ENCODE measurements at places on chromosomes 5 and 9. TPM values are rescaled to one million over a fixed set of nuclear protein-coding genes. Genes with fewer than 3 reads are reported as not detected.
A peak's percentile ranks its signal among the peaks of the same experiment; 100 is the strongest.

- no peak for DNase-seq
Measured at GRCh38 chr9:98306384-98307145, 51.1 kb upstream of the TBC1D2 start.

DNA sequence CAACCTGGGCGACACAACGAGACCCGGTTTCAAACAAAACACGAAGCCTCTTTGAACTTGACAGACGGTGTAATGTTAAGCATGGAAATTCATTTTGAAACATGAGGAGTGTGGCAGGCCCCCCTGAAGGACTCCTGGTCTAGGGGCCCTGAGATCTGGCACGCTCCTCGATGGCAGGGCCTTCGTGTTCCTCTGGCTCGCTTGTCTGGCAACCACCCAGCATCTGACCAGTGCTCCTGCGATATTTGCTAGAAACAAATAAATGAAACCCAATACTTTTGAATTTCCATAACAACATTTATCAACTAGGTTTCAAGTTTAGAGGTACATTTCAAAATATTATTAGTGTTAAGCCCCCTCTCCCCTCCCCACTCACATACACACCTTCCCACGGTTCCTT is 193.0 kb downstream of the ERCC6L2 start:
- no peak for DNase-seq

DNA sequence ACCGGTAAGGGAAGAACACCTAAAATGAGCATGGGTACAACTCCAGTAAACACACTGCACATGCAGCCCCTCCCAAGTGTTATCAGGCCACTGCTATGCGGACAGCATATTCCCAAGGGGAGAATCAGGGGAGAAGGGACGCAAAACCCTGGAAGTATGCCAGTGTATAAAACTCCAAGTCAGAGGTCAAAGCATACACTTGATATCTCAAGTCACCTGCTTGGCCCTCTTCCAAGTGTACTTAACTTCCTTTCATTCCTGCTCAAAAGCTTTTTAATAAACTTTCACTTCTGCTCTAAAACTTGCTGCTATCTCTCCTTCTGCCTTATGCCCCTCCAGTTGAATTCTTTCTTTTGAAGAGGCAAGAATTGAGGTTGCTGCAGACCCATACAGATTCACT is 408.1 kb downstream of the HTR1A start:
- peak; percentile 0 for DNase-seq

DNA sequence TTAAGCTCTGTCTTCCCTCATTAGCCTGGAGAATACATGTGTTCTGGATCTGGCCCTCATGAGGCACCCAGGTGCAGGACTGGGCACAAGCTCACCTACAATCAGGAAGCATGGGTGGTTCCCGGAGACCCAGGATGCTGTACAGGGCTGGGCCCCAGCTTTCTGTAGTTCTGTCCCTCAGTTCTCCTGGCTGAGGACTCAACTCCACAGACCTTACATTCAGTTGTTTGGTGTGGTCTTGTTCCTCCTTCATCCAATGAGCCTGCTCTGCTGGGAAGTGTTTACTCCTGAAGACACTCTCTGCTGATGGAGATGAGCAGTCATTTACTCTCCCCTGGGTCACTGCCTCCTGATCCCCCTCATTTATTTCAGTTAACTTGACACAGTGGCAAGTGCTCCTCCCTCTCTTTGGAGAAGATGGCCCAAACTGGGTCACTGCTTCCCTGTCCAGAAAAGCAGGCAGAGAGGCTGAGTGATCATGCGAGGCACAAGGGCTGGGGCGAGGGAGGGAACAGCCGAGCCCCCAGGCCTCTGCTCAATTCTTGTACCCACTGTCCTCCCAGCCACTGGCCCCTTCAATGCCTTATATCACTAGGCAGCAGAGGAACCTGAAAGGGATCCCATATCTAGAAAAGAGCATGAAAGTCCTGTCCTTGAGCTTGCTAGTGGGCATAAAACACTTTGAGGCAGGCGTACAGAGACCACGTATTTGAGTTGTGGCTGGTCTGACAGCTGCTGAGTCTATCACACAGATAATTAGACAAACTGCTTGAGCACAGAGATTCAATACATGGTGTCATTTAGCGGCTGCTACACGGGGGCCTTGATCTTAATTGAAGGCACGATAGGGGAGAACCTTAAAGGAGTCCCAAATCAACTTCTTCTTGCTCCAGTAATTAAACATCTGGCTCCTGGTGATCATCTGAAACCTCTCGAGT is 221.7 kb downstream of the FSTL4 start:
- DNase-seq: no peak

Gene PCDHGB6
- polyA plus RNA-seq: 2.8 TPM

Gene MORN5
- not detected for polyA plus RNA-seq
